ENCODE measurements at places on chromosomes 3 and 15. TPM values are rescaled to one million over a fixed set of nuclear protein-coding genes. Genes with fewer than 3 reads are reported as not detected.

Gene GOLGA6A
- total RNA-seq: not detected

DNA sequence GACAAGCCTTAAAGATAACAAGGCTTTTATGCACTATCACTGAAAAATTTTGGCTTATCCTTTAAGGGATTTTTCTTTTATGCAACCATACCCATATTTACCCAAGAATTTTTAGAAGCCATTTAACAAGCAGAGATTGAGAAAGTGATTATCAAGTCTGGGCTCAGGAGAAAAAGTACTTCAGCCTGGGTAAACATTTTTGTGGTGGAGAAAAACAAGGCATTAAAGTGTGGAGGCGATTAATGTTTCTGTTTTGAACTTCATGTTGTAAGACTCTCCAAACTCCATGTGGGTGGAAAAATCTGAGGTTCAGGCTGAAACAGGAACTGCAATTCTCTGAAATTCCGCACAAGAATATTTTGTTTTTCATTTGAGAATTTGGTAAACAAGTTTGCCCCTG lies 260.4 kb upstream of the KCNMB2 start:
- no peaks in the 10 kb centered on the region for H3K4me1 ChIP-seq
- H3K4me3 ChIP-seq: no peak overlapping the region
- H3K27ac ChIP-seq: no peak overlapping the region
- no peaks in the 10 kb centered on the region for H3K27me3 ChIP-seq

DNA sequence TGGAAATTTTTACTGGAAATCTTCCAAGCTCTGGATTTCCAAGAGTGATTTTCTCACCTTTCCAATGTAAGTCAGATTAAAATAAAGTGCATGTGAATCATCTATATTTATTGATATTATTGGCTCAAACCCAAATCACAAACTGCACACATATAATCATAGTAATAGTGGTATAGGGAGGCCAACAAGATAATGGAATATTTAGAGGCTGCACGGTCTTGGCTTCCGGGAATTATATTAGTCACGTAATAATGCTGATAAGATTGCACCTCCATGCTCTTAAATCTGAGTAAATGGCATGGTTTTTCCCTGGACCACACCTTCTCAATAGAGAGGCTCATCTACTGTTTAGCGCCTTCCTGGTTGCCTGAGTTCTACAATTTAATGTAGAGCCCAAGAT lies 567.1 kb upstream of the NR2F2 start:
- no peaks in the 10 kb centered on the region for H3K27me3 ChIP-seq
- no peak overlapping the region for H3K27ac ChIP-seq
- no peak overlapping the region for H3K4me3 ChIP-seq
- no peak for DNase-seq
- H3K4me1 ChIP-seq: peaks cover 7% of the 10 kb centered on the region

Gene AMIGO3
- total RNA-seq: not detected

- H3K4me3 ChIP-seq: no peak overlapping the region
- no peak for DNase-seq
- H3K36me3 ChIP-seq: no peaks in the 10 kb centered on the region
- H3K4me1 ChIP-seq: no peaks in the 10 kb centered on the region
- no peaks in the 10 kb centered on the region for H3K27me3 ChIP-seq
- H3K27ac ChIP-seq: no peak overlapping the region
Measured at GRCh38 chr3:152071924-152072323, 196.8 kb upstream of the MBNL1 start.

DNA sequence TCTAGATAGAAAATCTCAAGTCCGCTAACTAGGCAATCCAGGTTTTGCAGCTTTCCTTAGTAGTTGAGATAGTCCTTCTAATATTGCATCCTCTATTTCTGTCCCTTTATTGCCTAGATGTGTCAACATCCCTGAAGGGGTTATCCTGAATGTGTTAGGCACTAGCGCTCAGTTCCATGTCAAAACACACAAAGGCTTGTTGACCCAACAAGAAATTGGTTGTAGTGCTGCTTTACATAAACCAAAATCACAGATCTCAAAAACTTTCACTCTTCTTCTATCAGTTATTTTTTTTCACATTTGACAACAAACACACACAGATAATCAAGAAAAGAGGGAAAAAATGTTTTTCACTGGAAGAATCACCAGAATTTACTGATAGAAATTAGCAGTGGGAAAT lies 51.4 kb upstream of the SOX2 start:
- no peak for DNase-seq
- no peaks in the 10 kb centered on the region for H3K4me1 ChIP-seq
- no peaks in the 10 kb centered on the region for H3K36me3 ChIP-seq
- no peak overlapping the region for H3K27ac ChIP-seq
- H3K4me3 ChIP-seq: no peak overlapping the region
- H3K27me3 ChIP-seq: no peaks in the 10 kb centered on the region

GRCh38 chr3:71285086-71285485 lies 298.4 kb downstream of the FOXP1 start:
- no peaks in the 10 kb centered on the region for H3K4me1 ChIP-seq
- no peaks in the 10 kb centered on the region for H3K36me3 ChIP-seq
- no peak for DNase-seq

DNA sequence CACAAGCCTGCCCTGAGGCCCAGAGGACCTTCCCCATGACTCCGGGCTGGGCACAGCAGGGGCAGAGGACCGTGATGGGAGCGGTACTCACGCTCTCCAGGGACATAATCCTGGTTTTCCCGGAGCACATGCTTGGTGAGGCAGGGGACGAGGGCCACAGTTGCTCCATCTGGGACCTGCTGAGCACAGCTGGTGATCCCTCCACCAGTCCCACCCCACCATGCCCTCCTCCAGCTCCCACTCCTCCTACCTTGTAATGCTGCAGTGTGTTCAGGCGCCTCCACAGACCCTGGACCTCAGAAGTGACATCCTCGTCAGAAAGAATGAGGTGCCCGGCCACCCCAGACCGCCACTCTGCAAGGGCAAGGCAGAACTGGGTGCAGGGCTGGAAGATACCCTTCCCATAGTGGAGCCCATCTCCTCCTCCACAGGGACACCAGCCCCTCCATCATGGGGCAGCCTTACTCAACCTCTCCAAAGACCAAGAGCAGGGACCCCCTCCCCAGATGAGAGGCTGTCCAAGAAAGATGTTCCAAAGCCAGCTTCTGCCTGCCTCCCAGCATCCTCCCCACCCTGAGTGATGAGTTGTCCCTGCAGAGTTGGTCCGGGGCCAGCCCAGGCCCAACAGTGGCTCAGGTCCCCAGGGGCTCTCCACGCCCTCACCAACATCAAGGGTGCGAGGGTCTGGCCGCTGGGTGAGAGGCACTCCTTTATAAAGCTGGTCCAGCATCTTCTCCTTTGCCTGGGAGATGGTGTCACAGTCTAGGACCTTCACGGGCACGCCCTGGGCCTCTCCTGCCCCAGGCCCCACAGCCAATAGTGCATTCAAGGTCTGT lies 19.5 kb downstream of the PLXNB1 start:
- peaks cover 97% of the 10 kb centered on the region for H3K36me3 ChIP-seq
- no peak overlapping the region for H3K4me3 ChIP-seq
- H3K27me3 ChIP-seq: no peaks in the 10 kb centered on the region
- no peaks in the 10 kb centered on the region for H3K4me1 ChIP-seq
- no peak for DNase-seq
- H3K27ac ChIP-seq: no peak overlapping the region
